ENCODE measurements at places on chromosomes 2 and 18.

GRCh38 chr2:119011162-119011909 is 69.3 kb downstream of the MARCO start:
- DNase-seq: no peak

- no peak for DNase-seq
Observed at GRCh38 chr2:43004879-43005244, 212.5 kb upstream of the HAAO start.

DNA sequence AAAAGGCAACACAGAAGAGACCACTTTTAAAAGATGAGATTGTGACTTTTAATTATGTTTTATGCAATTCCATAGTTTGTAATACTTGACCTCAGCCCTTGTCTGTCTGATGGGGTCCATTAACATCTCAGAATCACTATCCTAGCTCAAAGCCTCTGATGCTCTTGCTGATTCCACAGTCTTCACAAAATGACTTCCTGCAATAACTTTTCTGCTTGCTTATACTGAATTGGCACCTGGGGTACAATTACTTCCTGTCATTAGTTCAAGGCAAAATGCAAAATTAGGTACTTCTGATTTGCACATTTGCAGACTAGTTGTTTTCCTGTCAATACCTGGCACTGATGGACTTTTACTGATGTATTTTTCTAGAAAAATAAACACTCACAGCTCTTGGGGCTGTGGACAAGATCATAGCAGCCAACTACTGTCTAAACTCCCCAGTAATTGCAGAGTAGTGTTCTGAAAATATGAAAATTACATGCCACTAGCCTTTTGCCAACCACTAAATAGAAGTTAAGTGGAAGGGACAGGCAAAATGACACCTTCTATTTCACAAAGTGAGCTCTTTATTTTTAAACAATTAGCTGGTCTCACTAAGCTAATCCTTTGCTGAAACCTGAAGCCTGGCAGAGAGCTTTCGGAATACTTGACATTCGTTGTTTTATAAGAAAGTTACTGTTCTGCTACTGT is 129.1 kb downstream of the PIEZO2 start:
- no peak for DNase-seq

DNA sequence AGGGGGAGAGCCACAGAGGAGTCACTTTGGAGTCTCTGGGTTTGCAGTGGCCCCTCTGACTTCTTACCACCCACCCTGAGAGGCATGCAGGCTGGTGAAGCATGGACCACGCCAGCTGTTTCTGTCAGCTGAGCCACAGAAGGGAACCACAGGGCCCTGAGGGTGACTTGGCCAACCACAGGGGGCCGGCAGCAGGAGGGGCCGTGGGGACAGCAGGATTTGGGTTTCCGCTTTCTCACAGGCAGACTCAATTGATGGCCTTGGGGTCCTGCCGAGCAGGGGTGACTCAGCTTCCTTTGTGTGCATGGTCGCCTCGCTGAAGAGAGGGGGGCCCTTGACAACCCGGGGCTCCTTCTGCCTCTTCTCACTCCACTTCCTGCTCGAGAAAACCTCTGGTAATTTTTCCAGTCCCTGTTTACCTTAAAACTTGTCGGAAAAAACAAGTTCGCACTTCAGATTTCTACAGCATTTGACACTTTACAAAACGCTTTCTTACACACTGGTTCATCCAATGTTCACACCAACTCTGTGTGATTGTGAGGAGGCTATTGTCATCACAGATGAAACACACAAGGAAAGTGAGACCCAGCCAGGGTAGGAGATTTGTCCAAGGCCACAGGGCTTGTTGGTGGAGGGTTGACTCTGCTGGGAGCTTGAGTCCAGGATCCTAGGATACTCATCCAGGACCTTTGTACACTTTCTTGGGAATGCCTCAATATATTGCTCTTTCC is 311.2 kb downstream of the LPIN1 start:
- peak; percentile 78 for DNase-seq

DNA sequence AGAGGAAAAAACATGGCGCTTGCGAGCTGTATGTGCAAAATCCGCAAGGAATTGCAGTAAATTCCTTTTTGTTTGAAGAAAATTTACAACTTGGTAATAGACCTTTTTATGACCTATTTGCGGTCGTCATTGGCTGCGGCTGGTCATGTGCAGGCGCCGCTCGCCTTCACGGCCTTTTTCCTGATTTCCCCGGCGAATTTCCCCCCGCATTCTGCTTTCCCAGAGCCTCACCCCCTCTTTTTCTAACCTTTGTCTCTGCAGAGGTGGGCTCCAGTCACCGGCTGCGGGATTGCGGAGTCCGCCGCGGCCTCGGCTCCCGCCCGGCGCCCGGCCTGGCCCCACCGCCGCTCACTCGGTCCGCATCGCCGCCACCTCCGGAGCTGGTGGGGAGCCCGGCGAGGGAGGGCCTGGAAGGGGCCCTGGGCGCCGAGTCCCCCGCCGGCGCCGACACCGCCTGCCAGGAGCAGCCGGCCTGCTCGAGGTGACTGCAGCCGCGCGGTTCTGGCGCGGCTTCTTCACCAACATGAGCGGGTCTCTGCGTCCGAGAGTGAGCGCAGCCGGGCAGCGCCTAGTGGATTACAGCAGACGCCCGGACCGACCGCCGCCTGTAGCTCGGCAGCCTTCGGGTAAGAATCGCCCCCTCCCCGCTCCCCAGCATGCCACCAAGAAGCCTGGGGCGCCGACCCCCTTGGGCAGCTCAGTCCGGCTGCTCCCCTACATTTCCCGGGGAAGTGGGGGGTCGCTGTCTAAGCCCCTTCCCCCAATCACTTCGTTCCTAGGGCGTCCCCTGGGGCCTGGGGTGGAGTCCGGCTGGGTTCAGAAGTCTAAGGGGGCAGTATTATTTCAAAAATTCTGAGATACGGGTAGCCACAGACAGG is 7.1 kb downstream of the HOXD8 start:
- no peak for DNase-seq

DNA sequence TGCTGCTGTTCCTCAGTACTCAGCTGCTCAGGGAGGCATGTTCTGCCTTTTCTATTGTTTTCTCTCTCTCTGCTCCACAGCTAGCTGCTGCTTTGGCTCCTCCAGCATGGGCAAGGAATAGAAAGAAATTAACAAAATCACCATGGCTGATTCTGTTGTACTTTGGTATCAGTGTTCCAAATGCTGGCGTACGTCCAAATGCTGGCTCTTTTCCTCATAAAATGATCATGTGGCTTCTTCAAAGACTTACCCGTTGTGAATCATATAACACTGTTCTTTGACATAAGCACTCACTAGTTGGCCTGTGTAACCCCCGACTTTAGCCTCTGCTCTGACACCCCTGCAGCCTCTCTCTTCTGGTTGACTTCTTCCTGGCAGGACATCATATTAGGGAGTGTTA is 547.6 kb downstream of the CPS1 start:
- no peak for DNase-seq

DNA sequence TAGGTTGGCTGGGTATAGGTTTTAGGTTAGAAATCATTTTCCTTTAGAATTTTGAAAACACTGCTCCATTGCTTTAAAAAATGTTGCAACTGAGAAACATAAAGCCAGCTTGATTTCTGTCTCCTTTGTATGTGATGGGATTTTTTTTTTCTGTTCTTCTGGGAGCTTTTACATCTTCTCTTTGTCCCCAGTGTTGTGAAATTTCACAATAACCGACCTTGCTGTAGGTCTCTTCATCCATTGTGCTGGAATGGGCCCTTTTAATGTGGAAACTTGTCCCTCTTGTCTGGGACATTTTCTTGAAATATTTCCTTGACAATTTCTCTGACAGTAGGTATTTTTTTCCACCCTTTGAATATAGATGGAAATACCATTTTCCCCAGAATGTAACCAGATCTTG is 44.0 kb upstream of the LAPTM4A start:
- no peak for DNase-seq

GRCh38 chr2:194260185-194260584 is 1396.8 kb upstream of the SLC39A10 start:
- no peak for DNase-seq

GRCh38 chr18:23706971-23707640 is 17.9 kb downstream of the LAMA3 start:
- no peak for DNase-seq

- no peak for DNase-seq
Observed at GRCh38 chr2:19577723-19578122, 219.3 kb upstream of the OSR1 start.

DNA sequence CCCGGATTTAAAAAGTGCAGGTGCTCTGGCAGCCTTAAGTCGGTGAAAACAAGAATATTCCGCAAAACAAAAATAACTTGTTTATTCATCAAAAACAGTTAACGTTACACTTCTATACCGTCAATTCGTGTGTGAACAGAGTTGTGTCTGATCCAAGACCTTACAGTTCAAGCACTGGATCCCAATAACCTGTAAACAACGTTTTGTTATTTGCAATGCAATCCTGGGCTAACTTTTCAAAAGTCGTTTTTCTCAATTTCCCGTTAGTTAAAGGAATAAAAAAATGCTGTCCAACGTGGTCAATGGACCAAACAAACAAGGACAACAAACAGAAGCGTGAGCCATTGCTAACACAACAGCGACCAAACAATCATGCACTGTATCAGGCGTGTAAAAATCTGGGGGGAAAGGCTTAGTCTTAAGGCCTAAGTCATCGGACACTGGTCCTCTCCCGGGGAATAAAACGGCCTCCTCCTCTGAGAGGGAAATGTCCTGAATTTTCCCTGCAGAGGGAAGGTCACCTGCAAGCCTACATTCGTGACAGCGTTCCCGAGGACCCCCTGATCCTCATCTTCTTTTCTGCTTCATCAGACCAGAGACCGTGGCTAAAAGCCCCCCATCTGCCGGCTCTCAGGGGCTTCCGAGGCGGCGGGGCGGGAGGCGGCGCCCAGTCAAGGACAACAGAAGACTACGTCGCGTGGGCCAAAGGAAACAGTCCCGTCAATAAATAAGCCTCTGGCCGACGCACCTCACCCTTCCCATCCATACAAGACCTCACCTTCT is 490 bp downstream of the NDUFS1 start:
- no peak for DNase-seq

DNA sequence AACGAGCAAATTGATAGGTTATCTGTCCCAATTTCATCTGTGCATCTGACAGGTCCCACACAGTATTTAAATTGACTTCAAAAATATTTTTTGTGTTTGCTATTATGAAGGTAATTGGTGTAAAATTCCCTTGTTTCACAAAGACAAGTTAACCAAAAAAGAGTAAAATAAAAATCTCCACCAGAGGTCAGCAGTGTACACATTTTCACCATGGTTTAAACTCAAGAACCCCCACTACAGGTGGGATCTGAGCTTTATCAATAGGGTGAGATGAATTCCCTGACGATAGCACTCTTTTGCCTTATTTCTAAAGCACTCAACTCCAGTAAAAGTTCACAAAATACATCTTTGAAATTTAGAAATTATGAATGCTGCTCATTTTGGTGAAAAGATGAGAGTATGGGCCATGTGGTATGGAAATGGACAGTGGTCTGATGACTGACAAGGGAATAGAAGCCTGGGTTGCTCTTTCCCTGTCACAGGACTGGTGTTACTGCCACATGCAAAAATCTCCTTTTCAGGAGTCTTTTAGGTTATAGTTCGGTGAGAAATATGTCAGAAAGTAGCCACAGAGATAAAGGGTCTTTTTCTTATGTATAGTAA is 68.0 kb downstream of the SERPINB8 start:
- DNase-seq: no peak

DNA sequence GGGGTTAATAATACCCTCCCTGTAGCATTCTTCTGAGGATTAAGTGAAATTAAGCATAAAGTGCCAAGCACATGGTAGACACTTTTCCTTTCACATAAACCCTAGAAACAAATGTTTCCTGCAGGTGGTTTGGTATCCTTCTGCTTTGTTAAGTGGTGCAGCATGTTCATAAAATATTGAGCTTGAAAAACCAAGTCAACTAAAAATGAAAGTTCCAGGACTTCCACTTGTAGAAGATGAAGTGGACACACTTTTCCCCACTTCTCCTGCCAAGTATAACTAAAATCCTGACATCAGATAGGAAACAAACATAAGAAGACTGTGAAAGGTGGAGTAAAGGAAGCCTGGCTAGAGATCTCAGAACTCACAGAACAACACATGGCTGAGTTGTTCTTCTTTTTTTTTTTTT is 90.5 kb downstream of the COLEC12 start:
- no peak for DNase-seq

GRCh38 chr2:6446938-6447608 is 418.6 kb downstream of the CMPK2 start:
- no peak for DNase-seq

DNA sequence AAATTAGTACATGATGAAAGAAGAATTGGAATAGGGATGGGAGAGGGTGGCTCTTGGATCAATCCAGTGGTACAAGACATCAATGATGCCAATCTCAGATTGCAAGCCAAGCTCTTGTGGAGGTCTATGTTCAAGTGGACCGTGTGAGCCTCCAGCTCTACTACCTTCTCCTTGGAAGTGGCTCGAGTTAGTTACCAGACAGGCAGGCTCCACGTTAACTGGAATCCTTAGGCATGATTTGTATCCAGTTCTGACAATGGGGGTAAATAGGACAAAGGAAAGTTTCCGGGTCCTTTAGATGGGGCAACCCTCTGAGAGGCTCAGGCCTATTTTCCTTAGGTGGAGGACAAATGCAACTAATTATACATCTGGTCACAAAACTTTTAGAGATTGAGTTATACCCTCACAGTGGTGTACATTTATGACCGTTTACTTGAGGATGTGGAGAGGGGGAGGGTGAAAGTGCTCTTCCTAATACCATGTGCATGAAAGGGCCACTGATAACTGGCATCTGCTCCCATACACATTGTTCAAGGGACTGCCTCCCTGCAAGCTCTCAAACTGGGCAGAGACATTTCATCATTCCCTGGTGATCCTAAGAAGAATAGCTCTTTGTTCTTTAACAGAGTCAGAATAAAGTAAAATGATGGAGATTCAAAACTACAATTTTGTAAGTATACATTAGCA is 180.2 kb downstream of the SOCS6 start:
- DNase-seq: no peak

DNA sequence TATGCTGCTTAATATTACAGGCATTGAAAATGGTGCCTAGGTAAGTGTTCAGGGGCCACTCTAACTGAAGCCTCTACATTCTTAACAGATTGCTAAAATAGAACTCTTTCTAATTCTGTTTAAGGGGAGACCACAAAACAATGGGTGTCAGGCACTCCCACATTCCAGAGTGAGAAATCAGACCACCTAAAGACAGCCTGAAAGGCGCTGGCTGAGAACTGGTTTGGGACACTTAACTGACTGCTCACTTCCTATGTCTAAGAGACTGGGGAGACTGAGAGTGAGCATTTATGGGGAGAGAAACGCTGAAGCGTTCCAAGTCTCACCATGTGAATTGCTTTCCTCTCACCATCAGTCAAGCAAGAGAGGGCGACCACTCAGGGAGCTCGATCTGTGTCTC is 108.8 kb upstream of the ITGB6 start:
- DNase-seq: no peak

- no peak for DNase-seq
Observed at GRCh38 chr18:59109375-59109774, 30.3 kb upstream of the SEC11C start.

DNA sequence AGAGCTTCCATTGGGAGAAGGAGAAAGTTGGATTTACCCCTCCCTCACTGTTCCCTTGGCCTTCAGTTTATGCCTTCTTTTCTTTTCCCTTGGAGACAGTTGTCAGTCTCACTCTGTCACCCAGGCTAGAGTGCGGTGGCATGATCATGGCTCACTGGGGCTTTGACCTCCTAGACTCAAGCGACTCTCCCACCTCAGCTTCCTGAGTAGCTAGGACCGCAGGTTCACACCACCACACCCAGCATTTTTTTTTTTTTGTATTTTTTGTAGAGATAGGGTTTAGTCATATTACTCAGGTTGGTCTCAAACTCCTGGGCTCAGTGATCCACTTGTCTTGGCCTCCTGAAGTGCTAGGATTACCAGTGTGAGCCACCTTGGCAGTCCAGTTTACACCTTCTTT is 49.9 kb downstream of the SLC9A4 start:
- DNase-seq: no peak

GRCh38 chr2:106551417-106552130 is 64.4 kb downstream of the CD8B2 start:
- no peak for DNase-seq
